ENCODE measurements at places on chromosomes 13 and 19. TPM values are rescaled to one million over a fixed set of nuclear protein-coding genes. Genes with fewer than 3 reads are reported as not detected.

GRIK5 gene
- total RNA-seq = 0.43 TPM

PDX1 gene
- total RNA-seq = 0.08 TPM

REEP6 gene
- 4.4 TPM for total RNA-seq

CCNA1 gene
- total RNA-seq = 0.54 TPM

ATP4B gene
- not detected for total RNA-seq

FPR2 gene
- not detected for total RNA-seq

ZIC5 gene
- total RNA-seq = 2.5 TPM

ZNF560 gene
- not detected for total RNA-seq

ZNF497 gene
- 0.95 TPM for total RNA-seq

GARIN5A gene
- 2.0 TPM for total RNA-seq

RFPL4AL1 gene
- total RNA-seq = 0.38 TPM

LNX2 gene
- total RNA-seq = 3.7 TPM

PTPRH gene
- total RNA-seq = 5.0 TPM

S1PR5 gene
- 1.9 TPM for total RNA-seq

ZNF93 gene
- not detected for total RNA-seq

PLPP2 gene
- total RNA-seq = 81.0 TPM

GNA15 gene
- total RNA-seq = not detected

GADD45B gene
- total RNA-seq = 88.8 TPM

MYCBP2 gene
- 17.3 TPM for total RNA-seq

LGALS4 gene
- 1.8 TPM for total RNA-seq

PLEKHA4 gene
- 1.1 TPM for total RNA-seq

All from A549 treated with GW870086 at 1 μM for 4 hours (cell line).